Thoracic aorta (tissue), 2 donors: ENCODE measurements at places on chromosomes 11 and 22.

GRCh38 chr11:86688398-86689179 lies 16.2 kb upstream of the ME3 start:
- H3K36me3 ChIP-seq, result no peaks in the 10 kb centered on the region
- H3K4me1 ChIP-seq, result peaks cover 19% of the 10 kb centered on the region
- no peaks in the 10 kb centered on the region for H3K27me3 ChIP-seq
- no peak for DNase-seq
- H3K4me3 ChIP-seq, result no peak overlapping the region

GRCh38 chr22:29716814-29717545 lies 2.8 kb upstream of the CABP7 start:
- peaks cover 8% of the 10 kb centered on the region for H3K27me3 ChIP-seq
- no peak for DNase-seq
- no peak overlapping the region for H3K27ac ChIP-seq
- no peaks in the 10 kb centered on the region for H3K36me3 ChIP-seq
- H3K4me1 ChIP-seq, result no peaks in the 10 kb centered on the region

DNA sequence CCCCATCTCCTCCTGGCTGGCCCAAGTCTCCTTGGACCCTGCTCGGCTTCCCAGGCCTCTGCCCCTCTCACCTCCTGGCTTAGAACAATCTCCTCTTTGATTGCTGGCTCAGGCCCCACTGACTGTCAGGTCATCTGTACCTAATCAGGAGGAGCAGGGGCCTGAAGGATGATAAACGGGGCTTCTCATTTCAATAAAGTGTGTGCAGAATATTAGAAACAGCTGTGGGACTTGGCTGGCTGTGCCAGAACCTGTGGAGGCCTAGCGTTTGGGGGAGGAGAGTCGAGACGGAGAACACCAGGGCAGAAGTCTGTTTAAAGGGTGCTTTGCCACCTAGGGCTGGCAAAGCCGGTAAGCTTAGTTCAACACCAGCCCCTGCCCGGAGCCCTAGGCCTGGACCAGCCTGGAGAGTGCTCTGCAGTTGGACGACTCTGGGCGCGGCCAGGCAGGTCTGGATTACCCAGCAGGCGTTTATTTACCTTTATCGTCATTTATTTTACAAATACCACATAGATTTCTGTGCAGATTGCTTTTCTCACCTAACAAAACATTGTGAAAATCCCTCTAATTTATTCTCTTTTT lies 10.1 kb upstream of the VSIG10L2 start:
- no peak overlapping the region for H3K4me3 ChIP-seq
- no peak overlapping the region for H3K27ac ChIP-seq
- no peaks in the 10 kb centered on the region for H3K27me3 ChIP-seq
- H3K4me1 ChIP-seq, result no peaks in the 10 kb centered on the region
- H3K36me3 ChIP-seq, result no peaks in the 10 kb centered on the region

DNA sequence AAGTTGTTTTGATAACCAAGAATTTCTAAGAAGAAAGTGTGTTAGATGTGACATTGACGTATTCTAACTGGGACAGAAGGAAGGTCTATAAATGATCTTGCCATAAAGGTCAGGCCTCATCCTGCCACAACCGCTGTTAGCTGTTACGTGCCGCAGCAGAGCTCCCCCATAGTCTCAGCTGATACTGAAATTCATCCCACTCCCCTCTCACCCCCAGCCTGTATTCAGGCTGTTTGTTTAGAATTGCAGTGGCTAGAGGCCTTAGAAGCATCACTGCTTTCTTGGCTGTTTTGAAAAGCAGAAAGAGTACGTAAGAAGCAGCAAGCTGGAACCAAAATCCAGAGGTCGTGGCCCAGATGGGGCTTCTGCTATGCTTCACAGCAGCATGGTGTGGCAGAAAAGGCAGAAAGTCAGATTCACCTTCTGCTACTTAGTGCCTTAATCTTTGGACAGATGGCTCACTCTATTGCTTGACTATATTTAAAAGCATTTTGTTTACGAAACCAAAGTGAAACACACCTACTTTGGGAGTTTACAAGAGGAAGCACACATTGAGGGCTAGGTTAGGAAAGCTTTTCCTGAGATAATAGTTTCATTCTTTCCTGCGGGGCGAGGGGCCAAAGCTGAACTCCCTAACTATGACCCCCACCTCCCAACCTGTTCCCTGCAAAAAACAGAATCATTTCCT lies 950 bp upstream of the LAYN start:
- no peaks in the 10 kb centered on the region for H3K36me3 ChIP-seq
- no peak for DNase-seq
- no peaks in the 10 kb centered on the region for H3K27me3 ChIP-seq
- peaks cover 22% of the 10 kb centered on the region for H3K4me1 ChIP-seq
- peak overlapping the region; percentile 80 for H3K4me3 ChIP-seq

DNA sequence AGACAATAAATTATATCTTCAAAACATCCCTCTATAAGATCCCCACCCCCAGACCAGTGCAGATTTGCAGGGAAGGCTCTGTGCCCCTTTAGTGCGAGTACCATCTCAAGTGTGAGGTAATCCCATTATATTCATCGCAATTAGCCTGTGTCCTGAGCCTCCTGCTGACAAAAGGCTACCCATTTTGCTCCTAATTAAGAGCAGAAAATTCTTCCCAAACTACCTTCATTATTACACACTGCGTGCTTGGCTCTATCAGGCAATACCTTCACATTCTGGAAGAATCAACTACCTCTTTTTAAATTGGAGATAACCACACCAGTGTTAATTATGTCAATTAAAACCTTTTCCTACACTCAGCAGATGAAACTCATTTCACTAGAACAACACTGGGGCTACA lies 1133.4 kb upstream of the CCDC90B start:
- H3K27ac ChIP-seq, result no peak overlapping the region
- H3K36me3 ChIP-seq, result no peaks in the 10 kb centered on the region
- H3K4me3 ChIP-seq, result no peak overlapping the region

DNA sequence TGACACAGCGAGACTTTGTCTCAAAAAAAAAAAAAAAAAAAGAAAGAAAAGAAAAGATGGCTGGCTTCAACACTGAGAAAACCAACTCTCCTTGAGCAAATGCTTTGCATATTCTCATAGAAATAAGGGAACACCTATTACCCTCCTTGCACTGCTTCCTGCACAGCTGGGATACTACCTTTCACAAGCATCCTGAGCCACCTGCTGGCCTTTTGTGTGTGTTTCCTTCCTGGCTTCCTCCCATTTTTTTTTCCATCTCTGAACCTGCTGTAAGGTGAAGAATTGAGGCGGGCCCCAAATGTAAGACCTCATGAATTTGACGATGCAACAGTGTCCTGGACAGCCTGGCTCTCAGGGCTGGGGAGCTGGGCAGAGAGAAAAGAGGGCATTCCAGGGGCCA lies 1.9 kb upstream of the RFPL3 start:
- H3K27me3 ChIP-seq, result no peaks in the 10 kb centered on the region
- H3K4me1 ChIP-seq, result no peaks in the 10 kb centered on the region
- no peak overlapping the region for H3K27ac ChIP-seq
- H3K36me3 ChIP-seq, result no peaks in the 10 kb centered on the region
- DNase-seq, result no peak

DNA sequence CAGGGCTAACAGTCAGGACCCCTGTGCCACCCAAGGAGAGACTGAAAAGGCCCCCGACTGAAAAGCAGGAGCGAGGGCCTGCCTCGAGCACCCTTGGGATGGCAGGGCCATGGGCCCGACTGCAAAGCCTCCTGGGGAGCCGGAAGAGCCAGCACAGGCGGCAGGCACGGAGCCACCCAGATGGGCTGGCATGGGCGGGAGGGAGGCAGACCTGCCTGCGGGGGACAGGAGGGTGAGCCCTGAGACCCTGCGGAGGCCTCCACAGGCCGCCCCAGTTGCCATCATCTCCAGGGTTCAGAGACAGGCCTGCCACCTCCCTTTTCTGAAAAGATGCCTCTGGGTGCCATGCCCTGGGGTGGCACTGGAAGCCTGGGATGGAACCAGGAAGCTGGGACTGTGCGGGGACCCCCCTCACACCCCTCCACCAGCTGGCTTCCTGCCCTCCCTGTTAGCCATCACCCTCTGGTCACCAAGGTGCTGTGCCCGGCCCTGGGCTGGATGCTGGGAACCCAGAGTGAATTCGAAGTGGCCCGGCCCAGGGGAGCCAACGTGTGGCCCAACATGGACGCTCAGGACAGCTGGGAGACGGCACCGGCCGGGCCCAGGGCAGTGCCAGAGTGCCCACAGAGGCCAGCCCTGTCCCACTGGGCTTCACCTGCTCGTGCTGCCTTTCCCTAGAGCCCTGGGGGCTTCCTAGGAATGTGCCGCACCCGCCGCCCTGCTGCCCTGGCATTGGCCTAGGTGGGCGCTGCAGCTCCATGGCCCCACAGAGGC lies 13.8 kb downstream of the TSPAN32 start:
- peak overlapping the region; percentile 64 for H3K4me3 ChIP-seq
- DNase-seq, result no peak
- H3K4me1 ChIP-seq, result peaks cover 19% of the 10 kb centered on the region
- no peaks in the 10 kb centered on the region for H3K27me3 ChIP-seq
- H3K36me3 ChIP-seq, result no peaks in the 10 kb centered on the region

DNA sequence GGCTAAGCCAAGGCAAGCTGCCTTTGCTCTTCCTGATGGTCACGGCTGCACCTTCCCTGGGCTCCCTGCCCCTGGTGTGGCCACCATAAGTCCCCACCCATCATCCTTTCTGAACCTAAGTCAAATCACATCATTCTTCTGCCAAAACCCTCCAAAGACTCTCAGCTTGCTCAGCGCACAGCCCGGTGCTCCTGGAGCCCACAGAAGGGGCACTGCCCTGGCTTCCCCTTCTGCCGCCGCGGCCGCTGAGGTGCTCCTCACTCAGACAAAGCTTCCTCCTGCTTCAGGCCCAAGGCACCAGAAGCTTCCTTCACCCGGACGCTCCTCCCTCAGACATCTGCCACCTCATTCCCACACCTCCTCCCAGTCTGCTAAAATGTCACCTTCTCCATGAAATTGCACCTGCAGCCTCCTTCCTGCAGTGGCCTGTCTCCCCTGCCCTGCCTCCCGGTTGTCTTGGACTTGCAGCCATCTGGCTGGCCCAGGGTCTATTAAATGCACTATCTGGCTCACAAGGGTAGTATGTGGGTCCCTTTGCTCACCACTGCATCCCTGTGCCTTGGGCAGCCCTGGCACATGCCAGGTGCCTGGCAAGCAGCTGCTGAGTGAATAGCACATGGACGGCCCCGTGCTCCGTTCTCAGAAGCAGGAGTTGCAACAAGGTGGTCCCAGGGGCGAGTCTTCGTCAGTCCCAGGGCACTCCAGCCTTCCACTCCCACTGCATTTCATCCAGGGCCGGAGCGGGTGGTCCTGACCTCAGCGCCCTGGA lies 108.2 kb downstream of the WNT7B start:
- peaks cover 24% of the 10 kb centered on the region for H3K4me1 ChIP-seq
- DNase-seq, result no peak
- no peak overlapping the region for H3K27ac ChIP-seq
- no peak overlapping the region for H3K4me3 ChIP-seq
- no peaks in the 10 kb centered on the region for H3K36me3 ChIP-seq

GRCh38 chr11:819129-819931 lies 616 bp downstream of the PNPLA2 start:
- DNase-seq, result peak; percentile 70
- peaks cover 22% of the 10 kb centered on the region for H3K36me3 ChIP-seq
- H3K27ac ChIP-seq, result peak overlapping the region; percentile 99
- no peaks in the 10 kb centered on the region for H3K27me3 ChIP-seq

- H3K4me1 ChIP-seq, result no peaks in the 10 kb centered on the region
- H3K27me3 ChIP-seq, result no peaks in the 10 kb centered on the region
- no peak overlapping the region for H3K27ac ChIP-seq
- no peak overlapping the region for H3K4me3 ChIP-seq
Measured at GRCh38 chr11:131884461-131885073, 514.2 kb downstream of the NTM start.

GRCh38 chr22:42866100-42866499 lies 9.0 kb upstream of the ARFGAP3 start:
- peaks cover 11% of the 10 kb centered on the region for H3K4me1 ChIP-seq
- H3K27me3 ChIP-seq, result no peaks in the 10 kb centered on the region
- peaks cover 12% of the 10 kb centered on the region for H3K36me3 ChIP-seq
- no peak overlapping the region for H3K27ac ChIP-seq
- no peak for DNase-seq

DNA sequence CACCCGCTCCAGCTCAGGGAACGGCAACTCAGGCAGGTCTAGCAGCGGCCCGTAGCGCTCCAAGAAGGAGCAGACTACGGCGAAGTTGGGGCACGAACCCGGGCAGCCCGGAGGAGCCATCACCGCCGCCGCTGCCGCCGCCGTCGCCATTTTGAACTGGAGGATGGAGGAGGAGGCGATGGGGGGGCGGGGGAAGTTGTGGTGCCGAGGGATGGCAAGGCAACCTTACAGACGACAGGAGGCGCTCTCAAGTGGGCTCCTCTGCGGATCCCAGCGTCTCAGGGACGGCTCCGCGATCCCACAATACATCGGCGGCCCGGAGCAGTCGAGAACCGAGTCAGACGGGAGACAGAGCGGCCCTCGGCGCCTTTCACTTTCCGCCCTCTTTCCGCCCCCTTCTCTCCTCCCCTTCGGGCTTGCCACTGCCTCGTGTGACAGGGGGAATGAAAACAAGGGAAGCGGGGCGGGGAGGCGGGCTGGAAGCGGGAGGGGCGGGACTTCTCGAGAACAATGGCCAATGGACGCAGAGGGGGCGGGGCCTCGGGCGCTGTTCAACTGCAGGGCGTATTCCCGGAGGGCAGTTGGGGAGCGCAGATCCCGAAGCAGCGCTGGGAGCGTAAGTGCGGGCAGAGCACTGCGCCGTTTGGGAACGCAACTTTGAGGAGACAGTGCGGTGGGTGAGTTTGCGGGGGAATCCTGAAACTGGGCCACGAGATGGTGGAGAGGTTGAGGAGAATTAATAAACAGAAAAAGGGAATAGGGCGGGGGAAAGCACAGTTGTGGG lies at the start of the genes AAMDC and RSF1:
TSS of gene AAMDC (plus strand) at position 580 of the 784 bp plus-strand sequence. CDS start 21,353 bp downstream, outside the sequence.
TSS of gene RSF1 (minus strand) at position 158 of the 784 bp plus-strand sequence. CDS start at position 150, 8 bp downstream.
- H3K4me3 ChIP-seq, result peak within 1 kb of the TSS; percentile 99
- DNase-seq, result peak; percentile 97
- peaks cover 61% of the 10 kb centered on the region for H3K4me1 ChIP-seq
- H3K27me3 ChIP-seq, result no peaks in the 10 kb centered on the region
- H3K36me3 ChIP-seq, result no peaks in the 10 kb centered on the region

GRCh38 chr22:22099833-22100812 lies 117.5 kb upstream of the TOP3B start:
- H3K4me1 ChIP-seq, result no peaks in the 10 kb centered on the region
- DNase-seq, result no peak
- H3K4me3 ChIP-seq, result no peak overlapping the region
- H3K36me3 ChIP-seq, result no peaks in the 10 kb centered on the region

- H3K36me3 ChIP-seq, result no peaks in the 10 kb centered on the region
- no peaks in the 10 kb centered on the region for H3K4me1 ChIP-seq
- no peak overlapping the region for H3K27ac ChIP-seq
- H3K4me3 ChIP-seq, result no peak overlapping the region
- DNase-seq, result no peak
- H3K27me3 ChIP-seq, result no peaks in the 10 kb centered on the region
Measured at GRCh38 chr22:49084206-49084605, 743.5 kb downstream of the BRD1 start.

DNA sequence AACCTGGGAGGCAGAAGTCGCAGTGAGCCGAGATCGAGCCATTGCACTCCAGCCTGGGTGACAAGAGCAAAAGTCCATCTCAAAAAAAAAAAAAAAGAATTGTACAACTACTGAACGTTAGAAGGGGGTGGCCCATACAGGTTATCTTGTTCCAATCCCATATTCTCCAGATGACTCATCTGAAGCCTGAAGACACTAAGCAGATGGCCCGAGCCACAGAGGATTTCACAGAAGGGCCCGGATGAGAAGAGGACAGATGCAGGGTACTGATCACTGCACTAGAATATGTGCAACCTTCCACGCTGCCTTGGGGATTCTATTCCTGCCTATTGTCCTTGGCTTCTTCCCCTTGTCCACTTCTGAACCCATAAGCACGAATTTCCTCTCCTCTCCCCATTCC lies 70.9 kb upstream of the UBASH3B start:
- DNase-seq, result no peak
- no peak overlapping the region for H3K4me3 ChIP-seq
- H3K36me3 ChIP-seq, result no peaks in the 10 kb centered on the region
- H3K27ac ChIP-seq, result no peak overlapping the region

- no peaks in the 10 kb centered on the region for H3K36me3 ChIP-seq
- H3K27me3 ChIP-seq, result no peaks in the 10 kb centered on the region
- no peaks in the 10 kb centered on the region for H3K4me1 ChIP-seq
- DNase-seq, result no peak
- no peak overlapping the region for H3K27ac ChIP-seq
Measured at GRCh38 chr22:43827003-43827735, 15.1 kb upstream of the EFCAB6 start.
